A549 (cell line): ENCODE measurements at places on chromosomes 6 and 20. TPM values are rescaled to one million over a fixed set of nuclear protein-coding genes. Genes with fewer than 3 reads are reported as not detected.

Gene INSM1
- not detected in 3 replicates for polyA plus RNA-seq

- DNase-seq, result peak; percentile 98
Measured at GRCh38 chr20:36085686-36086267, 68.8 kb upstream of the EPB41L1 start.

Gene COL9A3
- polyA plus RNA-seq, result 0.42 to 0.54 TPM (median 0.49 TPM) in 3 replicates

Gene SSR1
- polyA plus RNA-seq, result 84.8 to 91.0 TPM (median 87.0 TPM) in 3 replicates

- DNase-seq, result no peak
Measured at GRCh38 chr6:8166156-8166555, 63.8 kb upstream of the EEF1E1 start.

Gene PACRG
- 0.14 TPM in 1 of 3 replicates, not detected in the others for polyA plus RNA-seq

Gene SLPI
- polyA plus RNA-seq, result 3.7 to 4.5 TPM (median 3.7 TPM) in 3 replicates
